ENCODE measurements at places on chromosomes 2 and 18.

GRCh38 chr2:192196421-192197194, 1.9 kb upstream of the TMEFF2 start:
- DNase-seq: no peak

DNA sequence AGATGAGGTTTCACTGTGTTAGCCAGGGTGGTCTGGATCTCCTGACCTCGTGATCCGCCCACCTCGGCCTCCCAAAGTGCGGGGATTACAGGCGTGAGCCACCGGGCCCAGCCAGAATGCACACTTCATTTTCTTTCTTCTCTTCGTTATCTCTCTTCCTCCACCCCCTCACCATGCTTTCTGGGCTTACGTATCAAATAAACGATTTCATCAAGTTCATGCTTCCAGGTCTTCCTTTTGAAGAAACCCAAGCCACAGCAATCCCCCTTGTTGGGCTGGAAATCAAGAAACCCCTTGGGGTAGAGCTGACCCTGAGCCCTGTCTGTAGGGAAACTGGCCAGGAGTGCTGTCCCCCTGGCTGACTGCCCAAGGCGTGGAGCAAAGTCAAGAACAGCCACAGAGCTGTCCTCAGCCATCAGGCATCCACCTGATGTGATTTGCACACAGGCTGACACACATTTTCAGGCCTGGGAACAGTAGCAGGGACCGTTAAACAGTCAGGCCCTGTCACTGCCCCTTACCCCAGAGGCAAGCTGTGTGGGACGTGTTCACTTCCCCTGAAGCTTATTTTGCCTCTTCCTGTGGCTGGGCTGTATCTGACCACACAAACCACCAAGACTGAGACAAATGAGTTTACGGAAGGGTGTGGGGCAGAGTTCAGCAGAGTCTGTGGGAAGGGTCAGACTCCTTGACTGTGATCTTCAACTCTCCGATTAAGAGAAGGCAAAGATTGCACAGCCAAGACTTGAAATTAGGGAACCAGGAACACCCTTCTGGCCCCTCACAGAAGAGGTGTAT, 15.1 kb upstream of the NMUR1 start:
- no peak for DNase-seq

GRCh38 chr18:47168913-47169312, 7.3 kb downstream of the IER3IP1 start:
- no peak for DNase-seq

DNA sequence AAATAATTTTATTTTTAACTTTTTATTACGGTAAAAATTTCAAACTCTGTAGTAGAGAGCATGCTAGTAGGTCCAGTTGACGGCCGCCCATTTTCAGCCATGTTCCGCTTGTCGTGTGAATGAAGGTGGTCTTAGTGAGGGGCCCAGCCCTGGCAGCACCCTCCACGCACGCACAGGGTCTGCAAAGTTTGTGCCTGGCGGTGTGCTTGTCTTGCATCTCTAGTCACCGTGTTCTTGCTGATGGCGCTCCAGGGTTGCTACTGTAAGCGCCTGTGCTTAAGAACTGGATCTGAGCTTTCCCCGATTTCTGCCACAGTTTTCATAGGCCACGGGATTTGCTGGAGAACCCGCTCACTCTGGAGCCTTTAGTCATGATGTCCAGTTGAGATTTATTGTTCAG, 28.9 kb downstream of the LDLRAD4 start:
- DNase-seq: peak; percentile 33

DNA sequence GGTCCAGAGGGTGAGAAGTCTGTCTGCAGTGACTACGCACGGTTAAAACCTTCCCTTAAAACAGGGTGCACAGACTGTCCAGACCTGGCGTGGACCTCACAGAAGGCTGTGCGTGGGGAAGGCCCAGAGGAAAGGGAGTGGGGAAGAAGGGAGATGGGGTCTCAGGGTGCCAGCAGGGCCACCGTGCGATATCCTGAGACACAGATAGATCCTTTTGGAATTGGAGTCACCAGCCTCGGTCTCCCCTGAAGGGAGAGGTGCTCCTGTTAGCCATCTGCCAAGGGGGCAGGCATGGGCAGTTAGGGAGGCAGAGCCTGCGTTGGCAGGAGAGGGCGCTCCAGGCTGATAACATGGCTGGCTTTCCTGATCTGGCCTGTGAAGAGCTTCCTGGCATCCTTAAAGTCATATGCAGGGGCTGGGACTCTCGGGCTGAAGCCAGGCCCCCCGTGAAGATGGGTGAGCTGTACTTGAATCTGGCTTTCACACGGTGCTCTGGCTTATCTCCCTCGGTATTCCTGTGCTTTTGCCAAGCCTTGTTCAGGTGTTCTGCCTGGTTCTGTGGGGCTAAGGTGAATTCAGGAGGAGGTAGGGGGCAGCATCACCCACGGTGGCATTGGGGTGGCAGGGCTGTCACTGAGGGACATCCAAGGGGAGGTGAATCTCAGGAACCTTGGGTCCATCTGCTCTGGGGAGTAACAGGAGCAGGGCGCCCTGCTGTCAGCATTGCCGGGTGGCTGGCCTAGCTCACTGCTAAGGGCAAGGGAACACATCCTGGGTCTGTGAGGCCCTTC, 107.2 kb upstream of the SMAD2 start:
- peak; percentile 45 for DNase-seq

GRCh38 chr2:238743243-238744065, 104.4 kb upstream of the TWIST2 start:
- no peak for DNase-seq

DNA sequence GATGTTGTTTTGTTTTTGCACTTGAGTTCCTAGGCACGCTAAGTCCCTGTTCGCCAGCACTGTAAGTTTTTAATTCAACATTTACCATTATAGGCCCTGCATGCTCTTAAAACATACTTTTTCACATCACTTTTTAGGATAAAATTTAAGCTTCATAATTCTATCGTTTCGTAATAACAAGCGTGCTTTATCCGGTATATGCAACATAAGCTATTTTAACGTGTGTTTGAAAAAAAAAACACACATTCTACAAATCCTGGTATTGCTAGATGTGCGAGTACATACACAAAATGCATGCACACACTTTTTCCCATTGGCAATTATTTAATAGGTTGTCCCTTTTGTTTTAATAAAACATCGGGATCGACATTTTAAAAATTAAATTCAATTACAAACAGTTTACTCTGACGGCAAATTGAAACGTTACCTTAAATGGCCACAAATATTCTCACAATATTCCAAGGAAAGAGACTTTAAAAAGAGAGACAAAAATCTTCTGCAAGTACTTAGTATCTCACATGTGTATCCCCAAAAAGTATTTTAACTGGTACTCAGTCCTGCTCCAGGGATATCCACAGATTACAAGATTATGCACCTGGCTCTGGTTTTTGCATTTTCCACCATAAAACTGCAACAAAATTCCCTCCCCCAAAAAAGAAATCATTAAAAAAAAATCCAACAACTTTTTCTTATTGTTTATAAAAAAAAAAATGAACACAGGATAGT, 1.0 kb upstream of the TCF4 start:
- no peak for DNase-seq

GRCh38 chr2:131143803-131144202, 38.7 kb downstream of the PLEKHB2 start:
- no peak for DNase-seq

- no peak for DNase-seq
These were observed 4.6 kb upstream of the LTBP1 start for GRCh38 chr2:32941944-32942690.

GRCh38 chr2:114170070-114170469, 272.4 kb upstream of the DPP10 start:
- no peak for DNase-seq

- no peak for DNase-seq
These were observed 67.6 kb downstream of the CELF4 start for GRCh38 chr18:37497853-37498518.

DNA sequence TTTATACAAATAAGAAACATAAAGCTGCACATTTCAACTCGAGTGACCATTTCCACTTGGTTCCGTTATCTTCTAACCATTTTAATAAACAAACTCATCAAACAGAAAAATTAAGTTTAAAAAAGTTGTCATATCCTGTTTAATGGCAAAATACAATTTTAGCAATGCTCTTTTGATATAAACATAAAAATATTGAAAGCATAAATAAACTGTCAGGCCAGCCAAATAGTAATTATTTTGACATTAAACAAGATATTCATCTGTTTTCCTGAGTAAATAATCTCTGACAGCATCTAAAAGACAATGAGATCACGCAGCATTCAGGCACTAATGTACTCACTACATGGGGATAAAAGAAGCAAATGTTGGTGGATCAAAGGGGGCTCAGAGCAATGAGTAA, 145.3 kb upstream of the ATP5MC3 start:
- DNase-seq: no peak

DNA sequence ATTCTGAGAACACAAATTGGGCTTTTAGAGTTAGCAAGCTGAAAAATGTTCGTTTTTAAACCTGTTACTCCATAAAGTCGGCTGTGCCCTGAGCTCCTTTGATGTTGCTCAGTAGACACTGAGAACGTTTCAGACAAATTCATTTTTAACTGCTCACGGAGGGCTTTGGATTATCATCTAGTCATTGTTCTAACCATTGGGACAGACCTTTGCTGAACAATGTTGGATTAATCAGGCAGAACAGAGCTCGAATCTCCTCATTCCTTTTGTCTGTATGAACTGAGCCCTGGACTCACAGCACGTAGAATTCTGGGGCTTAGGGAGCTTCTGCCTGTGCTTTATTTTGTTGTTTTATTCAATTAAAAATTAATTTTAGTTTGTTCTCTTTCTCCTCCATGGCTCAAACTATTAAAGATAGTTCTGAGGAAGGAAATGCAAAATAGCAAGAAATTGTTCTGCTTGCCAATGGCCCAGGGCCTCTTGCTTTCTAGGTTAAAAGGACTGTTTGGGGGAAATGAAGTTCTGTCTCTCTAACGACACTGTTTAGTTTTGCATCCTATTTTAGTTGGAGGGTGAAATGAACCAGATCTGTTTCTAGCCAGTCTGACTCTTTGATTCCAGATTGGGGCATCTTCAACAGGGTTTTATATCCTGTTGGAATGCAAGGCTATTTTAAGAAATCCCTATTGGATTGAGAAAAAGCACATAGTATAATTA, 114.7 kb upstream of the CXCR4 start:
- no peak for DNase-seq

- no peak for DNase-seq
These were observed 136.7 kb downstream of the SP3 start for GRCh38 chr2:173828189-173829142.

DNA sequence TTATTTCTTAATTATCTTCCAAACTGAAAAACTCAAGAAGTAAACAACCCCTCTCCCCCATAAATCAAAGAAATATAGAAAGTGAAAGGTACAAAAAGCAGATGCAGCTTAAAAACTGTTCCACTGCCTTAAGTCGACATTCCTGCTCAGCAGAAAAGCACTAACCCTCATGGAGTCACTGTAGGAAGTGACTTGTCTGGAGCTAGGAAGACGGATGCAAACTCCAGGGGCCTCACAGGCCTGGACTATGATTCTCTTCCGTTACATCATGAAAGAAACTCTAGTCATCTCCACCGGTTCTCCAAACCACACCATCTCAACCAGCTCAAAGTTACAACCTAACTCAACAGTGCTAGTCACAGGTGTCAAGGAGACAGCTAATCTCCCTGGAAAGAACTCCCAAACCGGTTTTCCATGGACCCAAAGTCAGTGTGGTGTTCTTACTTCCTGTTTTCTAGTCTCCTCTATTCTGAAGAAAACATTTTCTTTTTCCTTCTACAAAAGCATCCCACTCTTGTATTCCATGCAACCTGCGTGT, 128.4 kb downstream of the PIEZO2 start:
- DNase-seq: no peak

DNA sequence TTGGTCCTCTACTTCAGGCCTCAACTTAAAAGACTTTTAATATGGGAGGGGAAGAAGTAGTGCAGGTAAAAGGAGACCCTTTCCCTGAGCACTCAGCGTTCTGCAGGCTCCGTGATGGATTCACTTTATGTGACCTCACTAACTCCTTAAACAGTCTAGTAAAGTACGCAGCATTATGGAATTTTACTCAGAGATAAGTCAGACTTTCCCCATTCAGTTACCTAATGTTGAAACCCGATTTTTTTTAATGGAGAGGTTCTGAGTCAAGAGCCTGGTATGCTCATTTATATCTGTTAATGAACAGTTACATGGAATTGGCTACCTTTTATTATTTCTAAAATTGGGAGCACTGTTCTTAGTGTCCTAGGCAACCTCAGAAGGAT, 34.1 kb downstream of the RASGRP3 start:
- DNase-seq: no peak

- DNase-seq: no peak
These were observed 106.2 kb upstream of the ZFP36L2 start for GRCh38 chr2:43332653-43333052.

GRCh38 chr2:125707611-125708010, 948.3 kb upstream of the GYPC start:
- no peak for DNase-seq

DNA sequence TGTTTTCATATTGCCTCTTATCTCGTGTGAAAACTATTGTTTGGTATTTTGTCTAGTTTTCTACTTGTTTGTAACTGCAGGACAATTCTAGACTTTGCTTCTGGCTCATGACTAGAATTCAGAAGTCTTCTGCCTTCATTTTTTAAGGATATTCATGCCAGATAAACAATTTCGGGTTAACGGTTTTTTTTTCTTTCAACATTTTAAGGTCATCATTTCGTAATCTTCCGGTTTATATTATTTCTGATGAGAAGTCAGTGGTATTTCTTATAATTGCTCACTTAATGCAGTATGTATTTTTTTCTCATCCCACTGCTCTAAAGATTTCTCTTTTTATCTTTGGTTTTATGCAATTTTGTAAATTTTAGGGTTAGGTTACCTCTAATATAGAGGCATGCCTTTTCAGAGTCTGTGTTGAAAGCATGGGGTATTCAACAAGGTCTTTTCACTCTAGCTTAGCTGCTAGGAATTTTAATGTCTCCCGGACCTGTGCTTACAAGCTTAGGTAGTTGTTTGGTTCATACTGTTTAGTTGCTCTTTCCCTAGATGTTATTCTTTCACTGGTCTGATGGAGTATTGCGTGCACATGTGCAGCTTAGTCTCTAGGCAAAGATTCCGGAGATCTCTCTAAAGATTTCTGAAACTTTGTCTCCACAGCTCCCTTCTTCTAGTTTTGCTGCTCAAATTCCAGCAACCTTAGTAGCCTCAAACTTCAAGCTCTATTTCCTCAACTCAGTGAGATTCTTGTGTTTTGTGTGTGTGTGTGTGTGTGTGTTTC, 198.1 kb downstream of the MCFD2 start:
- no peak for DNase-seq

DNA sequence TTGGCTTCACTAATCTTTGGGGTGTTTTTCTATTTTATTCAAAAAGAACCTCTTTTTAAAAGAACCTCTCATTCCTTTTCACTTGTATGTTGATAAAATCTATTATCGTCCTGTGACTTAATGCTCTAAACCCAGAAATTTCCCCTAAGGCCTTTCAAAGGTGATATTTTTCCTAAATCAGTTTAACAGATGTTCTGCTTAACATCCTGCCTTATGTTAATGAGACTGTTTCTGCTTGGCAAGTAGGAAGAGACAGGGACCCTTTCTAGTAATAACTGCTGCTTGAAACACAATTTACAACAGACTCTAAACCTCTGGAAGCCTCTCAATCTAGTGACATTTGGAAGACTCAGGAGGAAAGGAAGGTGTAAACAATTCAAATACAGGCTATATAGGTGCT, 128.8 kb downstream of the KCNJ3 start:
- DNase-seq: no peak

GRCh38 chr2:237895544-237896506, 36.4 kb downstream of the RAMP1 start:
- DNase-seq: peak; percentile 62

- no peak for DNase-seq
These were observed 32.6 kb downstream of the MLPH start for GRCh38 chr2:237519506-237520245.

All from sciatic nerve (tissue), 2 donors.